Mesenteric fat pad (tissue), 1 donor: ENCODE measurements at places on chromosomes 3 and 15. TPM values are rescaled to one million over a fixed set of nuclear protein-coding genes. Genes with fewer than 3 reads are reported as not detected.

Gene C2CD4A
- total RNA-seq = not detected

DNA sequence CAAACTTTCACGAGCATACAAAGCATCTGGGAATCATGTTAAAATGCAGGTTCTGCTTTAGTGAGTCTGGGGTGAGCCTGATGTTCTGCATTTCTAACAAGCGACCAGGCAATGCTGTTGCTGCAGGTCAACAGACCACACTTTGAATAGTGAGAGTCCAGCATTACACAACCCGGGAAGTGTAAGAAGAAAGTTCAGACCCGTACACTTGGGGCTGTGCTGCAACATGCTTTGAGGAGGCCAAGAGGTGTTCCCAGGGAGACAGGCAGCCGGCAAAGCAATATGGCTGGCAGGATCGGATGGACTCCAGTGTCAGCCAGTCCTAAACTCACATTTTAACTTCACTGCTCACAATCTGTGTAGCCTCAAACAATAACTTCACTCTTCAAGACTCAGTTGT is 134.2 kb downstream of the LIPC start:
- DNase-seq = no peak

DNA sequence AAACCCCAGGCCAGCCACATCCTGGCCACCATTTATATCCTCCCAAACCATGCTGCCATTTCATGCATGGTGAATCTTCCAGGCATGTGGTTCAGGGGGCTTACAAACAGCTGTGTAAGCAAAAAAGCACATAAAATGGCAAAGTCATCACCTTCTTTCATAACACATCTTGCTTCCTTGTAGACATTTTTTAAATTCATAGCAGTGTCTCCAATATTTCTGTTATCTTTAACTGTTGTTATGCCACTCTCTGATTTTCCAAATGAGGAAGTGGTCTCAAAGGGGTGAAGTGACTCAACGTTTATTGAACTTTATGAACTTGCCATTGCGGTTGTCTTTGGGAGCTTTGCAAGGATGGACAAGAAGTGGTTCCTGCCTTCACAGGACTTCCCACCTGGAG is 264.4 kb downstream of the MEX3B start:
- no peak for DNase-seq

- DNase-seq = no peak
These were observed 5.9 kb downstream of the ZDHHC23 start for GRCh38 chr3:113953677-113954076.
